ENCODE measurements at places on chromosomes 4 and X.
A peak's percentile ranks its signal among the peaks of the same experiment; 100 is the strongest.

DNA sequence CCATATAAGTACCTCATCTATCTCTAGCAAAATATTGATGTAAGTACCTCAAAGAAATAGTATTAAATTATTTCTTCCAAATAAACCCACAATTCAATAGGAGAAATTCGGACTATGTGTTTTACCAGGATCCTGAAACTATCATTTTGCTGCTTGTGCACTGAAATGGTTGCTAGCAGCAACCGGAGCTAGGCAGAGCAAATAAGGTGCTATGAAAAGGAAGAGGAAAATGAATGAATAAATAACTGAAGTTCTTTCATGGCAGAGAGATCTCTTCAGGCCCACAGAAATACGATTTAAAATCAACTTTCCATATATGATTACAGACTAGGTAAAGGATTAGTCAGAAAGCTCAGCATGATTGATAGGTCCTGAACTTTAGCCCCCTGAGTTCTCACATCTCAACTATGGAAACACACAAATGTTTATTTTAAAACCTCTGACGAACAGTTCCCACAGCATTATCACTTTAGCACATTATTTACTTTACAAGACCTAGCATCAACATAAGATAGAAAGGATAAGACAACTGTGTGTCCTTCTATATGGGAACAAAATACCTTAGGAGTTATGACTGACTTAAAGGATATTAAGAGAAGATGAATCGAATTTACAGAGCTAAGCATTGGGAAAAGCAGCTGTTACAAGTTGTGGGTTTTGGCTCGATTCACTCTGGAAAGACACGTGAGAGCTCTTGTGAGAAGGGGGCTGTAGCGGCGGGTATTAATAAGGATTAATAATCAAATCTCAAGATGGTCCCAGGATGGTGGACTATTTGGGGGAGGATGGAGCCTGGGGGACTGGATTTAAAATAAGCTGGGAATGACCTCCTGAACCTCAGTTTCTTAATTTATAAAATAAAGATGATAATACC, 104.3 kb downstream of the CORIN start:
- no peak for DNase-seq

- no peak for DNase-seq
Measured at GRCh38 chr4:187576751-187577150, 418.8 kb upstream of the ZFP42 start.

DNA sequence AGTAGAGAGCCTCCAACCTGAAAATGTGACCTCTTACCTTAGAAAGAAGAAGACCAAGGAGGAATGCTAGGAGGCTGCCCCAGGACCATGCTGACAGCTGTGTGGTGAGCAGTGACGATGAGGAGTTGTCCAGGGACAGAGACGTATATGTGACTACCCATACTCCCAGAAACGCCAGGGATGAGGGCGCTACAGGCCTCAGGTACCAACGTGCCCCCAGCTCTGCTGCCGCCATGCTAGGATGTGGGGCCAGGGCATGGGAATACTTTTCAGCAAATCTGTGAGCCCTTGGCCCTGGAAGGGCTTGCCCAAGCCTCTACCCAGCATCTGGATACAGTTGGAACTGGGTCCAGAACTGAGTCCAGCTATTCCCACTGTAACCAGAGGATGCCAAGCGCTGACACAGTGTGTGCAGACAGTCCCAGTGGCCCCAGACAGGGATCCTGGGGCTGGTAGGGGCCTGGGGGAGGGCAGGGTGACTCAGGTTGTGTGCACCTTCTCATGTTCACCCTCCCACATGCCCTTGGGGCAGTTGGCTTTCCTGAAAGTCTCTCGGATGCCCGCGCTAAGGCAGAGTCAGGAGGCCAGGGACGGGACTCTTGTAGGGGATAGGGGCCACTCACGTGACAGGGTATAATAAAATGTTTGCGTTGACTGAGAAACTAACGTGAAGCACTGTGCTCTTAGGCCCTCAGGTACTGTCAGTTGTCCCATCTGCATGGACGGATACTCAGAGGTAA, 23.9 kb upstream of the FAM193A start:
- DNase-seq = no peak

- DNase-seq = no peak
Measured at GRCh38 chr4:76644831-76645485, 209.9 kb downstream of the SHROOM3 start.

DNA sequence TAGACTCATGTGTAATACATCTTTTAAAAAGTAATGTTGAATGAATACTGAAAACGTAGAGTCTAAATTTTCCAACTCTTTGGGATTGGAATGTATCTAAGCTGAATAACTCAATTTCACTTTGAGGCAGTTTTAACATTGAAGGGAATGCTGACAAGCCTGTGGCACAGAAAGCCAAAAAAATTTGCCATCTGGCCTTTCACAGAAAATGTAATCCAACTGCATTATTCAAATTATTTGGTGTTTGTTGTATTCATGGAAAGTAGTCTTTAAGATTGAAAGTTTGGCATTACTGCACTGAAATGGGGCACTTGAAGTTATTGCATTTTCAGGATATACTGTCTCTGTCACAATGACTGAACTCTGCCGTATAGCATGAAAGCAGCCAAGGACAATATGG, 186.9 kb downstream of the FRMPD4 start:
- no peak for DNase-seq

- DNase-seq = peak; percentile 3
Measured at GRCh38 chrX:74924449-74925224, 615 bp downstream of the NEXMIF start.
